ENCODE measurements at places on chromosomes 5 and 9.
A peak's percentile ranks its signal among the peaks of the same experiment; 100 is the strongest.

DNA sequence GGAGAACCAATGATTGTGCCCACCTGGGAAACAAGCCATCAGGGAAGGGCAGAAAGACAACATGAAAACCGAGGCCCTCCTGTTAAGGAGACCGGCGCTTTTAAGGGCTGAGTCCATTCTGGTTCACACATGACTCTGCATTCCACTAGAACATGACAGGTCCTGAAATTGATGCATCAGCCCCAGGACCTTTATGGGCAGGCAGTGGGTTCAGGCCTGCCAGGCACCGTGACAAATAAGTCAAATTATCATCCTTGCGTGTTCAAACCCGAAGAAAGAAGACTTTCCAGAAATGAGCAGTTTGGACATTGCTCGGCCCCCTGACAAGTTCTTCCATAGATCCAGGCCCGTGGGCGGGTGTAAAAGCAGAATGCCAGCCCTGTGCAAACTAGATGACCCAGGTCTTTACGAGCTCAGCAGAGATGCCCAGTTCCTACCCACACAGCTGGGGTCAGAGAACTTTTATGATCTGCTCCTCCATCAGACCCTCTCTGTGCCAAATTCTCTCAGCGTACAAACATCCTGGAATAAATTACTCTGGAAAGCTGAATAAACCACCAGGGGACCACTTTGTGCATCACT lies 295.5 kb upstream of the WWC1 start:
- DNase-seq: no peak

DNA sequence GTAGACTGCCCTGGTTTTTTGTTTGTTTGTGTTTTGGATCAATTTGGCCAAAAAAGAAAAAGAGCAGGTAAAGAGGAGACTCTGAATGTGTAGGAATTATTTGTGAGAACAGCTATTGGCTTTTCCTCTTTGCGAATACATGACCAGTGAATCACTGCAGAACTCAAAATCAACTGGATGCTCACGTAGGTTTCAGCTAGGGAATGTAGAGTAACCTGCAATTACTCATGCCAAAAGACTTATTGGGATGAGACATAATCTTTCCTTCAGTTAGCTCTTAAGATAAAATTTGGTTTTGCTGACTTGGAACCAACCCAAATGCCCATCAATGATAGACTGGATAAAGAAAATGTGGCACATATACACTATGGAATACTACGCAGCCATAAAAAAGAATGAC lies 348.0 kb downstream of the NPR3 start:
- no peak for DNase-seq

DNA sequence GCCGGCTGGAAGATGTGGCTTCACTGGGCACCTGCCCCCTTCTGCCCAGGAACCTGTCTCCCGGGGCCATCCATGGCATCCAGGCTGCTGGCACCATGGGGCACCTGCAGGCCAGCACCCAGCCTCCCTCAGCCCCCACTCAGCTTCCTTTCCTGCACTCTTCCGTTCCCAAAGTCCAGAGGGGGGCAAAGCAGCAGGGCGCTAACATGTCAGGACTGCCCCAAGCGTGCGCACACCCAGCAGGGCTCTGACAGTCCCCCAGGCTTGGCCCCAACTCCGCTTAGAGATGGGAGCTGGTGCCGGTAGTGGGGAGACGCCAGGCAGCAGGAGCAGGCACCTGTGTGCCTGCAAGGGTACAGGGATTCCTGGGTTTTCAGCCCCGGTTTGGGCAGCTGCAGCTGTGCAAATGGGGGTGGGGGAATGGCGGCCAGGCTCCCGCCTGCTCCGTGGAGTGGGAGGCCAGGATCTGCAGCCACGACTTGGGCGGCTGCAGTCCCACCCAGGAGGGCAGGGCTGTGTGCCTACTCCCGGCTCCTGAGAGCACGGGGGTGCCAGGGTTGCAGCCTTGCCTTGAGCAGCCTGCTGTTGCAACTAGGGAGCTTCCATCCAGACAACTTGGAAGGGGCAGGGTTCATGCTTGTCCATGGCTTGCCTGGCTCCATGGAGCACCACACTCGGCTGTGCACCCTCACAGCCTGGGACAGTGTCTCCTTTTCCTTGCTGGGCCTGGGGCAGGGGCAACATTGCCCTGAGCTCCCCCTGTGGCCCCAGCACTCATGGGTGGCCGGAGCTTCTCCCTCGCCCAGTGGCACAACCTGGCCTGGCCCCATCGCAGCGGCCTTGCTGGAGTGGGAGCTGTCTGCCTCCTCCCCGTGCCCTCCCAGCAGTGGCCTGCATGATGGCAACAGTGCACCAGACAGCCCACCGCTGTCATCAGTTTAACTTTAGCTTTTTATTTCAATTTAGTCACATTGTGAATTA lies 561.1 kb downstream of the MTRR start:
- no peak for DNase-seq

GRCh38 chr9:120755810-120756434 lies 37.3 kb downstream of the FBXW2 start:
- peak; percentile 32 for DNase-seq

GRCh38 chr9:124373386-124373785 lies 41.9 kb downstream of the PSMB7 start:
- DNase-seq: no peak

- DNase-seq: no peak
These were observed 10.4 kb downstream of the MED27 start for GRCh38 chr9:132069046-132069898.

GRCh38 chr9:113355040-113355596 lies 5.8 kb downstream of the BSPRY start:
- DNase-seq: no peak

DNA sequence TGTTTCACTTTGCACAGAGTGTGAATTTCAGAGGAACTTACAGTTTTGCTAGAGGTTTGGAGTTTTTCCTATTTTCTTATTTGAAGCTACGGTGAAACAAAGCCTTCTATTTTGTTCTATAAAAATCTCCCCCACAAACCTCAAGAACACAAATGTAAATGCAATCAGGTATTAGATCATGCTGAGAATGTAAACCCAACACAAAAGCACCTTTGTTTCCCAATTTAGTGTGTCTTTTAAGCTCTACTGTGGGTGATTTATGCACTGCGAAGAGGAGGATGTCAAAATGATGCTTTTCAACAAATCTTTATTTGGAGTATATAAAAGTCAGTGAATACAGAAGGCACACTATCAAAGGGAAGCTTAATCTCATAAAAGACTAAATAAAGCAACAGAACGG lies 4.3 kb upstream of the DRD1 start:
- DNase-seq: no peak

- DNase-seq: no peak
These were observed 18.6 kb upstream of the NKD2 start for GRCh38 chr5:989961-990530.

- no peak for DNase-seq
These were observed 2.6 kb upstream of the AFAP1L1 start for GRCh38 chr5:149268928-149269557.

GRCh38 chr9:318646-319045 lies 104.0 kb downstream of the DOCK8 start:
- no peak for DNase-seq

DNA sequence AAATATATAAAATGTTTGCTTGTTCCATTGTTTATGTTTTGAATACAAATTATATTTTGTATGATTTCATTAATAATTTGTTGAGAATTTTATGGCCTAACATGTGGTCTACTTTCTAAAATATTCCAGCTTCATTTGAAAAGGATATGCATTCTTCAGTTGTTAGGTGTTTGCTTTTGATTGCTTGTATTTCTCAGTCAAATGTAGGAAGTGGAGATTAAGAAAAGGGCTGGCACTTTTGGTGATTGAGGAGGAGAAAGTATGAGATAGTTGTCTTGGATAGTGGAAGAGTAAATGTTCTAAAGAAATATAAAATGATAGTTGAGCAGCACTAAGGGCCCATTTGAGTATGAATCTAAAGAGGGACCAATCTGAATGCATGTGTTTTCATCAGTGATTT lies 23.1 kb downstream of the JAK2 start:
- no peak for DNase-seq

- no peak for DNase-seq
These were observed 192.6 kb upstream of the MSX2 start for GRCh38 chr5:174531782-174532191.

- no peak for DNase-seq
These were observed 210.1 kb upstream of the MVB12B start for GRCh38 chr9:126116351-126117157.

- no peak for DNase-seq
These were observed 36.9 kb downstream of the LNPEP start for GRCh38 chr5:96972599-96973334.

- no peak for DNase-seq
These were observed 539.3 kb downstream of the ZNF608 start for GRCh38 chr5:124207118-124207517.

DNA sequence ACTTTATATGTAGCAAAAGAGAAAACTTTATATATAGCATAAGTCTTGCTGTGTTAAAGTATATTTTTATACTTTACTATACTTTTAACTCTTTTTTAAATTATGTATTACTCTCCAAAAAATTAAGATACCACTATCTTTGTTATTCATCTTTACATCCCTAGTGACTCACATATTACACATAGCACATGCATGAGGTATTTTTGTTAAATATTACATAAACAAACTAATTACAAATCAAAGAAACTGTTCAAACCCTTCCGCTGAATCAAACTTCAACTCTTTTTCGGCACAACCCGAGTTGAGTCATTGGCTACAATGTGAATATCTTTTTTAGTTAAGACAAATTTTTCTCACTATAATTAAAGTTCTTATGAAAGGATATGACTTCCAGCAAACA lies 32.1 kb downstream of the NADK2 start:
- DNase-seq: no peak

DNA sequence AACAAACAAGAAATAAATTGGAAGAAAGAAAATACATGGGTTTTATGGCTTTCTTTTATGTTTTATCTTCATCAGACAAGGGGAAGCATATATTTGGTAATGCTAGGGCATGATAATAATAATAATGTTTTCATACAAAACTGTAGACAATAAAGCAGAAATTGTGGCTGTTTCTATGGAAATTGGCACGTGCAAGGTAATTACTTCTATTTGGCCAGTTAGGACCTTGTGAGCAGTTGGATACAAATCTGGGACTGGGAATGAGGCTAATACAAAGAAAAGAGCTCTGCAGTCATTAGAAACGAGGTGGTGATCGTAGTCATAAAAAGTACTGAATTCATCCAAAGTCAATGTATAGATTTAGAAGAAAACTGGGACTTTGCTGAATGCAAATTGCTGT lies 233.6 kb downstream of the EFNA5 start:
- DNase-seq: no peak

- no peak for DNase-seq
These were observed 679.6 kb downstream of the IRX1 start for GRCh38 chr5:4275232-4275631.

DNA sequence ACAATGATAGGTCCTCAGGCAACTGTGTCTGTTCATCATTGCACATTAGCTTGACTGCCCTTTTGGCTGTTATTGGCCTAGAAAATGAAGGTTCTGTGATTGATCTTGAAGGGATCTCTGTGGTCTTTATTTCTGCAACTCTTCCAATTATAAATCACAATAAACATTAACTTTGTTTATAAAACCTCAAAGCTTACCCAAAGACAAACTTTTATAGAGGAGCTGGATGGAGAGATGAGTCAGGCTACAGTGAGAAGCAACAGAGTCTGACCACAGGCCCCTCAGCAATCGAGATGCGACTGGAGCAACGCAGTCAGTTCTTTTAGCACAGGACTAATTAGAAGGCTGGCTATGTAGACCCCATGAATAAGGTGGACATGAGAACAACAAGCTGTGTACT lies 5.3 kb downstream of the MACROH2A1 start:
- DNase-seq: no peak

- DNase-seq: no peak
These were observed 7.4 kb upstream of the SLC2A8 start for GRCh38 chr9:127389381-127390247.

GRCh38 chr5:172827841-172828240 lies 6.2 kb upstream of the ERGIC1 start:
- no peak for DNase-seq

DNA sequence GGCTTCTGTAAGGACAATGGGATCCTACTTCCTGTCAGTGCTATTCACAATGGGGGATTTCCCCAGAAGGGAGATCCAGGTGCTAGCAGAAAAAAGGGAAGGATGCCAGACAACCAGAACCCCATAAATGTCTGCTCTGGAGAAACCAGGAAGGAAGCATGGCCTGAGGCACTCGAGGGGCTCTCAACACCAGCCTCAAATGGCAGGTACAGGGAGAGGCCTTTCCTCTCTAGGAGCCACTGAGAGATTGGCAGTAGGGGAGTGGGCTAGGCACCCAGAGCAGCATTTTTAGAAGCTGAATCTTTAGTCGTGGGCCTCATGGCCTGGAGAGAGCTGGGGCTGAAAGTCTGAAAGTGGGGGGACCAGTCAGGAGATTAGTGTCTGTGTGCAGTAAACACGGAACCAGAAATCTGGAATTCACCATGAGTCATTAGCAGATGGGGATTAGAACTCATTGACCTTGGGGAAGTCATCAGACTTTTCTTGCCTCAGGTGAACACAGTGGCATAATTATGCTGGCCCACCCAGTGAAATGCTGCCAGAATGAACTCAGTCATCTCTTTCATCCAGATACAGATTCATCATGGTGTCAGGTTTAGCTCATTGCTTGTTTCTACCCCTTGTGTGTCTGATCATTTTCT lies 28.3 kb downstream of the ARHGEF28 start:
- DNase-seq: no peak

DNA sequence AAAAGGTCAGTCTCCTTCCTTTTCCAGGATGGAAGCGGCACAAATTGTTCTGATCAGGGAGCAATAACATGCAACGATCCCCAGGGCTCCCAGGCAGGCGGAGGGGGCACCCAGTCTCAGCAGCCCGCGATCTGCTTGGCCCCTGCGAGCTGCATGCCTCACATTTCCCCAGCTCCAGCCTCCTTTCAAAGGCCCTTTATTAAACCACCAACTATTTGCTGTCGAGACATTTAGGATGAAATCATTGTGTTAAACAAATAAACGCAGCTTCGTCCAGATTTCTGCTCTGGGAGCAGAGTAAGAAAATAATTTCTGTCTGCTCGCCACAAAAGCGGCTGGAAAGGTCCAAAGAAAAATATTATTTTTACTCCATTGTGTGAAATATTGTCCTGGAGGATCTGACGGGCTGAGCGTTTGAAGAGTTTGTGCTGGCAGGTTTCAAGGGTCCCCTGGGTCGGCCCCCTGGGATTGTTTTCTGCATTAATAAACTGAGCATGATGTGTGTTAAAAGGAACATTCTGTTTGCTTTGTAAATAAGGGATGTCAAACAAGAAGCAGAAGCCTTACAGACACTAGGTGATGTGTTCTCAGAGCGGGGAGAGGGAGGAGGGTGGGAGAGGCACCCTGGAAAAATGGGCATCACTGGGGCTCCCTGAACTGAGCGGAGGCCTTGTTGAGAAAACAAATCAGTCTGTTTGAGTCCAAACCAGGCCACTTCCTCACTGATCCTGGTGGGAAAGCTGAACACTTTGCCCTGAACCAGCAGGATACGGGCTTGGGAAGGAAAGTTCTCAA lies 110.1 kb downstream of the FOXD1 start:
- no peak for DNase-seq

- DNase-seq: no peak
These were observed 6.4 kb upstream of the ABLIM3 start for GRCh38 chr5:149134778-149135500.

- peak; percentile 4 for DNase-seq
These were observed at the start of gene RGS7BP for GRCh38 chr5:64505769-64506566. TSS of gene RGS7BP (plus strand) at chr5:64506015. CDS start at chr5:64506625, 610 bp downstream.

All from activated T-cell treated with anti-CD3 and anti-CD28 coated beads for 48 hours (primary cell).